ENCODE measurements at places on chromosomes 12 and 14. TPM values are rescaled to one million over a fixed set of nuclear protein-coding genes. Genes with fewer than 3 reads are reported as not detected.

- peak; percentile 61 for DNase-seq
Measured at GRCh38 chr12:1926251-1926657, 7.8 kb upstream of the CACNA2D4 start.

The DLK1 gene
- 1,117 TPM for total RNA-seq

DNA sequence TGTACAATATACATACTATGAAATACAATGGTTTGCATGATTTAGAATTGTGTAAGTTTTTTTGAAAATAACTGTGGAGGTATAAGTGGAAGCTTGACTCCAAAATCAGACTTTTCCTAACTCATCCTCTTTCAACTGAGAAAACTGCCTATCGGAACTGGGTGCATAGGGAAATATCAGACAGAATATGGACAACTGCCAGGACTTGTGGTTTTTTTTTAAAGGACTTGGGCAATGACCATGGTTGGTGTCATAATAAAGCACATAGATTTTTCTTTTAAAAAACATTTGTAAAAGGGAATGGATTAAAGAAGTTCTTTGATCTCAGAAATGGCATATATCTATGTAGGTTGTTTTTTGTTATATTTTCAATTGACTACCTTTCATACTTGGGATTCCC, 53.3 kb upstream of the LRRK2 start:
- DNase-seq: no peak

DNA sequence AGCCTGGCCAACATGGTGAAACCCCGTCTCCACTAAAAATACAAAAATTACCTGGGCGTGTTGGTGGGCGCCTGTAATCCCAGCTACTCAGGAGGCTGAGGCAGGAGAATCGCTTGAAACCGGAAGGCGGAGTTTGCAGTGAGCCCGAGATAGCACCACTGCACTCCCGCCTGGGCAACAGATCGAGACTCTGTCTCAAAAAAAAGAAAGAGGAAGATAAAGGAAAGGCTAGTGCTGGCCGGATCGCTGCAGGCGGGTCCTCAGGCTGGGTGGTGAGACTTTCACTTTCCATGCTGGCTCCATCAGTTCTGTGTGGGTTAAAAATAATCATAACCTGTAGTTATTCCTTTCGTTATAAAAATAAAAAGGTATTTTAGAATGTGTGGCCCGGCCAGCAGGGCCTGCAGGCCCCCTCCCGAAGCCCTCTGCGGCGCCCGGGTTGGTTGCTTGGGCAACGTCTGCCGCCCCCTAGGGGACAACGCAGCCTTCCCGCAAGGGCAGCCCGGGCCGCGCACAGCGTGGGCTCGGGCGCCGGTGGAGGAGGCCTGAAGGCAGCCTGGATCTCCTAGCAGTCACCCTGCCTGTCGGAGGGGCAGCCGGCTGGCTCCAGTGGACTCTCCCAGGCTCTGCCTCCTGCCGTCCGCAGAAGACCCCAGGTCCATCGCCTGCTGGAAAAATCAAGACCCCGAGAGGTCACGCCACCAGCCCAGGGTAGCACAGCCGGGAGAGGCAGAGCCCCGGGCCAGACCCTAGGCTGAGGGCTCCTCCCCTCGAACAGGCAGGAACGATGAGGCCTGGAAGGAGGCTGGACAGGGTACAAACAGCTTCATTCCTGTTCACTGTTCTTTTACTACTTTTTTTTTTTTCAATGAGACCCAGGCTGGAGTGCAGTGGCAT, 5.0 kb upstream of the SLC25A47 start:
- DNase-seq: peak; percentile 63

The PMCH gene
- total RNA-seq: not detected

DNA sequence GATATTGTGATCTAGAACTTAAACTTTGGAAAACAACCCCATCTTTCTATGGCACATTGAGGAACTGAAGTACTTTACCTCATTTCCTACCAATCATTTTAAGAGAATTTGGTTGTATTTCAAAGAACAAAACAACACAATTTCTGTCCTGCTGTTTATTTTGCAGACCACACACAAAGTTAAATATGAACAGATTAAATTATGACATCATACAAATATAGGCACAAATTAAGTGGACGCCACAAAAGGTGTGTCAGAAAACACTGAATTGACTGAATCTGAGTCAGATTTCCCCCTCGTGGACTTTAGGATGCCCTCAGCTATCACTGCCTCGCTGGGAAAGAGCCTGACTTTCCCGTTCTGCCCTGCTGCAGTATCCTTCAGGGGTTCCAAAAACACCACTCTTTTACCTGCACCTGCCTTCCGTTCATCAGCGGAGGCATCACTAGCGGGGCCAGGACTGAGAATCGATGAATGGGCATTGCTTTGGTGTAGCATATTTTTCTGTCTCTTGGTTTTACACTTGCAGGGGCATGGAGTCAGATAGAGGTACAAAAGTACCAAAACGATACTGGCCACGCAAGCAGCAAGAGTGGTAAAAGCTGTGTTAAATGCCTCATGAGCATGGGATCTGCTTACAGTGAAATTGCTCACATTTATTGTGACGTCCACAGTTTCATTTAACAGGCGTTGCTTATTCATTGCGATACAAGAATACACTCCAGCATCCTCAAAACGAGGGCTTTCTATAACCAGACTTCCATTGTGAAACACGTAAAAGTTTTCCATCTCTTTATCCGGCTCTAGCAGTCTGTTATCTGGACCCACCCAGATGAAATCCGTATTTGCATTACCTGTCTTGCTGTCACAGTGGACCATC, 2.0 kb upstream of the PCED1B start:
- no peak for DNase-seq

The NT5DC3 gene
- 16.0 TPM for total RNA-seq

DNA sequence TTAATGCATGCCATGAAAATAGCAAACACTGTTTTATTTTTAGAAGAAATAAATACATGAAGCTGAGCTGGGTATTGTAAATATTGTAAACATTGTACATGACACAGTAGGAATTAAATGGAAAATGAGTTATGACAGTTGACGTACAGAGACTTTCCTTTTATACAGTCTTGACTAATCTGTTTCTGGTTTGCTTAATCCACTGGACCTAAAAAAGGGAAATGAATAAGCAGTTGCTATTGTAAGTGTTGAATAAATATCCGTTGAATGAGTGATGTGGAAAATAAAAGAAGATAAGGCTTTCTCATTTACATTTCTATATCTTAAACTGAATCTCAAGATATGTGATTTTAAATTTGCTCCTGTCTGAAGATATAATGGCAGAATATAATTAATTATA, 15.0 kb downstream of the PMCH start:
- DNase-seq: no peak

The ERP27 gene
- total RNA-seq: 1.9 TPM

DNA sequence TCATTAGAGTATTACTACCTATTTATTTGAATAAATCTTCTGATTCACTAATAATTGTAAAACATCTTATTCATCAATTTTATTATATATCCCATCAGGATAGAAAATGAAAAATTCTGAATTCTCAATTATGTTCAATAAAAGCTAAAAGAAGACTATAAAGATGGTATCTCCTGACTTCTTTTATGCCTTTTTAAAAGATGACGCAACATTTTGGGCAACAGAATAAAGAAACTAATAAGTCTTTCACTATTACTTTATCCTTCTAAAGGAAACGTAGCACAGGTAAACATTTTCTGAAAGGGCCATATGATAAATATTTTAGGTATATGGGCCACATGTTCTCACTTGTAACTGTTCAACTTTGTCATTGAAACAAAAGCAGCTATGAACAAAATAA, 10.1 kb upstream of the ATXN7L3B start:
- no peak for DNase-seq

The INSM2 gene
- total RNA-seq: not detected

GRCh38 chr14:57865403-57866198, at the start of gene SLC35F4:
SLC35F4 (minus strand) TSS chr14:57866092.
- DNase-seq: peak; percentile 64

GRCh38 chr12:104427547-104427938, 29.2 kb upstream of the CHST11 start:
- no peak for DNase-seq

The COL2A1 gene
- 7.0 TPM for total RNA-seq

DNA sequence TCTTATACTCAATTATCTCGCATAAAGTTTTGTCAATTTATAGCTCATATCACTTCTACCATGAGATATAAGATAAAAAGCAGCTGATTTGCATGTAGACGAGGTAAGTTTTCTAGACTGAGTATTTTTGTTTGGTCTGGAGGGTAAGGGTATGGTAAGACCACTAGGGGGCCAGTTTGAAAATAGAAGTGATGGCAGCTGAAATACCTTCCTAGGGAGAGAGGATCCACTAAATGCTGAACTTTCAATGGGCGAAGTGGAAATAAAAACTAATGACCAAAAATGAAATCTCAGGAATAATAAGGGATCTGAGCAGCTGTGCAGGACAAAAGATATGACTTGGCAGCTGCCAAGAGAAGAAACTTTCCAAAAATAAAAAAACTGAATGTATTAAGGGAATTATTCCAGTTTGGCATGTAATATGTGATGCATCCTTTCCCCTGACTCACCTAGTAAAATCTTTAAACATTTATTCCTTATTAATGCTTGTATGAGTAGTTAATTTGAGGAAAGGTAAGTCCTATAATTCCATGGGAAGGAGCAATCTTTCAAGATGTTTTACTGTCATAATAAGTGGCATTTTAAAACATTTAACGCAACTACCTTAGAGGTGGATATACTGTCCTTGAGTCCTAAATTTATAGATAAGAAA, 754.5 kb downstream of the C12orf50 start:
- DNase-seq: peak; percentile 39

The PAPOLA gene
- total RNA-seq: 138 TPM

The CDKN3 gene
- 34.8 TPM for total RNA-seq

DNA sequence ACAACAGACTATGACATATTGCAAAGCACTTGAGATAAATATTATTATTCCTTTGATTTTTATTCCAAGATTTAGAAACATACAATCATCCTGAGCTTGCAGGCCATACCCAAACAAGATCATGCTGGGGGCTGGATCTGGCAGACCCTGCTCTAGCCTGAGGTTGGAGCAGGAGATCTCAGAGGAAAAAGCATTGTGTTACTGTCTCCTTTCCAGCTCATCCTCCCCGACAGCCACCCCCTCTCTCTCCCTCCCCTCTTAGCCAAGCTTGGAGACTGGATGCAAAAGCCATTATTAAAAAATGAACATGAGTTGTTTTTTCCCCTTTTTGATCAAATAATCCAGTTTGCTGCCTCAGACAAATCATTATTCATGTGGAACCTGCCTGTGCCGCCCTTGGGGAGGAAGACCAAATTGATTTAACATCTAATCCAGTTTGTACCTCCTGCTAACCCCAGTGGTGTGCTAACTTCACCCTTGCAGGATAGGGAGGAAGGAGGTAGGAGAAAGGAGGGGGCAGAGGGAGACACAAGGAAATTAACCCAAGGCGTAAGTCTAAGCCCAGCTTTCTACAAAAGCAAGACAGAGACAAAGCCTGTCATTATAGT, 565.8 kb upstream of the TBX3 start:
- DNase-seq: no peak

GRCh38 chr12:99146185-99146584, 501.1 kb downstream of the APAF1 start:
- DNase-seq: no peak

- no peak for DNase-seq
Measured at GRCh38 chr12:53300187-53300586, 692 bp downstream of the MYG1 start.

The TAS2R9 gene
- not detected for total RNA-seq

GRCh38 chr14:24887623-24888304, 162.2 kb downstream of the STXBP6 start:
- no peak for DNase-seq

DNA sequence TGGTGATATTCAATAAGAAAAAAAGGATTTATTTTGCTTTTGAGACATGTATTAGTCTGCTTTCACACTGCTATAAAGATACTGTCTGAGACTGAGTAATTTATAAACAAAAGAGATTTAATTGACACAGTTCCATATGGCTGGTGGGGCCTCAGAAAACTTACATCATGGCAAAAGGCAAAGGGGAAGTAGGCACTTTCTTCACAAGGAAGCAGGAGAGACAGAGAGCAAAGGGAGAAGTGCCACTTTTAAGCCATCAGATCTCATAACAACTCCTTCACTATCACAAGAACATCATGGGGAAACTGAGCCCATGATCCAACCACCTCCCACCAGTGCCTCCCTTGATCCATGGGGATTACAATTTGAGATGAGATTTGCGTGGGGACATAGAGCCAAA, 43.9 kb downstream of the BHLHE41 start:
- no peak for DNase-seq

The OTUB2 gene
- 0.41 TPM for total RNA-seq

DNA sequence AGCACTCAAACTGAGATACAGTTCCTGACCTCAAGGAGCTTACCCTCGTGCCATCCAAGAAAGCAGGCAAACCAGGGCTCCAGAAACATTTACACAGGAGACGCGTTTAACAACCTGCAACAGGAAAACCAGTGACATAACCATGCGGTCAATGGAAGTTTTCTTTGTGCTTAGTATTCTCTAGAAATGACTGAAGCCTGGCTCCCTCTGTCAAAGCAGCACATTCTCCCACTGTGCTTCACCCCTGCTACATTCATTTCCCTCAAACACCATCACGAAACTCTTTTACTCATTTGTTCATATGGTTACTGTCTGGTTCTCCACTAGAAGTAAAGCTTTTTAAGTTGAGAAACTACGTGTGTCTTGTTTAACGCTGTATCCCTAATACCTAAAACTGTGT, 161.3 kb upstream of the CCND2 start:
- no peak for DNase-seq

The RNASE12 gene
- total RNA-seq: not detected

GRCh38 chr14:84404246-84404645, 1125.7 kb upstream of the FLRT2 start:
- DNase-seq: peak; percentile 33

The RNASE1 gene
- total RNA-seq: 38.5 TPM

The PROX2 gene
- total RNA-seq: not detected

DNA sequence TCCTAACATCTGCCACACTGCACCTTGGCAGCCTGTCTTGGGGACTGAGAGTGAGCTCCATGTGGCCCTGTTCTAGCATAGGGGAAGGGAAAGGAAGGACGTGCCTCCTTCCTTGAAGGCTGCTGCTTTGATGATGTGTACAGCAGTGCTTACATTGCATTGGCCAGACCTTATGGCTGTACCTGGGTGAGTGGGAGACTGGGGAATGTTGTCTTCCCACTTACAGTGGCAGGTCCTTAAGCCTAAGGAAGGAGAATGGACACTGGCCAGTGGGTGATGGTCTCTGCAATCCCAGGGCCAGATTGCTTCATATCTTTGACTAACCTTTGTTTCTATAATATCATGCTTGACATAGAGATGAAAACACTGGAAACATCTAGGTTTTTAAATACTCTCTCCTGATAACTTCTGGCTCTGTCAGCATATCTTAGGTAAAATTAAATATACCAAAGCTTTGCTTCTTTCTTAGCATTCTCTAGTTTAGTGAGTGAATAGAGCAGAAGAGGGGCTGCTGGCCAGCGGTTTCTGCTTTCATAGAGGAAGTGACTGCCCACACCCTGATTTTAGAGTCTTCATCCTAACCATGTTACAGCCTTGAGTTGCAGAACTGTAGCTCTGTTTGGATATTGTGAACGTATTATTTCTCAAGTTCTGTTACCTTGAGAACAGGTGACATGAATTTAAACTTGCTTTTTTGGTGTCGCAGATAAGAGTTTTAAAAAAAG, 27.2 kb downstream of the KLC1 start:
- no peak for DNase-seq

The EEA1 gene
- 43.8 TPM for total RNA-seq

The SRGAP1 gene
- 6.1 TPM for total RNA-seq

GRCh38 chr14:20855652-20856291, 35.4 kb upstream of the RNASE3 start:
- DNase-seq: peak; percentile 61

GRCh38 chr14:105861985-105862465, 335.6 kb downstream of the TMEM121 start:
- DNase-seq: no peak

The RFX4 gene
- 0.21 TPM for total RNA-seq
